CD4-positive, alpha-beta T cell (primary cell): ENCODE measurements at places on chromosomes 1 and 21.
A peak's percentile ranks its signal among the peaks of the same experiment; 100 is the strongest.

DNA sequence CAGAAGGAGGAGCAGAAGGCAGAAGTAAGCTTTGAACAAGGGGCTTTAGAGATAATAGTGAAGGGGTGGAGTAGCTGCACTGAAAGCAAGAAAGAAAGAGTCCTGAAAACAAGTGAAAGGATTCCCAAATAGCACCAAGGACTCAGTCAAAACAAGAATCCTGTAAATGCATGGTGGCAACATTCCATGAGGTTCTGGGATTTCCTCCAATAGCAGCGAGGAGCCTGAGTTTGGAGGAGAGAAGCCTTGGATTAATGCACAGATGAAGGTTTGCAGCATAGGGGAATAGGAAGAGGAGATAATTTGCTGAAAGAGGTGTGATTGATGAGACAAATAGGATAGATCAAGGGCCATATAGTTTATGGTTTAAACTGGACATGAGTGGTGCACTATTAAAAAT lies 10.9 kb downstream of the KRTAP22-2 start:
- H3K27me3 ChIP-seq = no peaks in the 10 kb centered on the region
- no peaks in the 10 kb centered on the region for H3K4me1 ChIP-seq
- H3K4me3 ChIP-seq = no peak overlapping the region
- DNase-seq = no peak
- no peaks in the 10 kb centered on the region for H3K36me3 ChIP-seq
- no peak overlapping the region for H3K27ac ChIP-seq

DNA sequence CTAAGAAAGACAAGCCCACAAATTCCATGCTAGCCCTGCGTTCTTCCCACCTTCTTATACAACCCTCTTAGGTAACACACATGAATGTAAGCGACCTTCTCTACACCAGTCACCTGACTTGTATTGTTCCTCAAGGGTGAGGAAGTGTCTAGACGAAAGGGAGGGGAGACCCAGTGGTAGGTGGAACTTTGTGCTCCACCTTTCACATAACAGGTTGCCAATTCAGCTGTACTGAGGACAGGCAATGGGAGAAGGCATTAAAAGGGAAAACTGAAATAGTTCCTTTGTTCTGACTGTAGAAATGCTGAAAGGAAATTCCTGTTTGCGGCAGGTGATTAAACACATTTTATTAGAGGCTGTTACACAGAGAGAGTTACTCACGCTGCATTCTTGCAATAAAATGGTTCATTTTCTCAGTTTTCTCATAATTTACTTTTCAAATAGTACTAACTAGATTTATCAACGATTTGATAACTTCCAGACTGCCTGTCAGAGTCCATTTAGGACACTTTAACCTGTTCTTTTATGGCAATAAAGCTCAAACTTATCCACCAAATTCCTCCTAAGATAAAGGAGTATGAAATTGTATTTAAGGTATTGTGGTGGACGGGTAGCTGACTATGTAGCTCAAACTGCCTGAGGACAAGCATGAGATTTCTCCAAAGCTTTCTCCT lies 17.8 kb upstream of the CHRM3 start:
- H3K27me3 ChIP-seq = peaks cover 7% of the 10 kb centered on the region
- no peak overlapping the region for H3K27ac ChIP-seq
- no peak for DNase-seq
- H3K4me3 ChIP-seq = no peak overlapping the region
- H3K4me1 ChIP-seq = no peaks in the 10 kb centered on the region

GRCh38 chr1:172276120-172276818 lies 144.2 kb upstream of the C1orf105 start:
- H3K4me3 ChIP-seq = no peak overlapping the region
- no peak overlapping the region for H3K27ac ChIP-seq
- H3K27me3 ChIP-seq = no peaks in the 10 kb centered on the region

DNA sequence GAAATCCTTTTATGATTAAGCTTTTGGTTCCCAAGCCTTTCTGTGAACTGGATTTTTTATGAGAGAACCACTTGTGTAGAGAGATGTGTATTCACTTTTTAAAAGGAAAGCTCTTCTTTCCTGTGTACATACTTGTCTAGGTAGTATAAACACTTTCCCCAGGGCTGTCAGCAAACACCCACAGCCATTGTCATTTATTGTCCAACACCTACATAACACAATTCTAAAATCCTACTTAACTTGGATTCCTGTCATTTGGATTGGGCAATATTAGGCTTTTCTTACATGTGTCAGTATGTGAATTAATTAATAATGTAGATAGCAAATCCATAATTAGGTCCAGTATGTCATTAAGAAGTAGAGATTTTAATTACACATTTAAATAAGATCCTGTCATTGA lies 12.3 kb downstream of the DDX20 start:
- no peak for DNase-seq
- H3K27me3 ChIP-seq = no peaks in the 10 kb centered on the region
- peaks cover 45% of the 10 kb centered on the region for H3K36me3 ChIP-seq

DNA sequence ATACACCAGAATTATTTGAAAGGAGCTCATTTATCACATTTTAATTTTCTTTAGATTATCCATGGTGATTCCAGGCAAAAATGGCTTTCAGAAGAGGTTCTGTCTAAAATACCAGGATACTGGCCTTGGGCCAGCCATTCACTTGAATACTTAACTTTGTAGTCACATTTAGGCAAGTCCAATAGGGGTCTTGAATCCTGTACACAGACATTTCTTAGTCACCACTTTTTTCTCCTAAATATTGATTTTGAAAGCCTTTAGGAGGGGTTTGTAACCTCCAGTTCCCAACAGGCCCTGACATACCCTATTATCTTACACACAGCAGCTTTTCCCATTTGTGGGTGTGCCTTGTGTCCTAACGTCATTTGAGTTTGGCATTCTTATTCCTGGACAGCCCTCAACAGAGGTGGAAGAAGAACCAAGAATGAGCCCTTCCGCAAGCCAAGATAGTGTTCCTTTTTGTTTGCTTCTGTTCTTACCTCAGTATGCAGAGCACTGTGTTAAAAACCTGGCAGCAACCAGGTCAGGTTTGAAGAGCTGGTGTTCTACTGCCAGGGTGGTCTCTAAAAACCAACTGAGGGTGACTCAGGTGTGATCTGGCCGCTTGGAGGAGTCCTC lies 19.5 kb downstream of the MAP3K7CL start:
- no peaks in the 10 kb centered on the region for H3K4me1 ChIP-seq
- H3K27me3 ChIP-seq = no peaks in the 10 kb centered on the region
- H3K27ac ChIP-seq = no peak overlapping the region
- H3K36me3 ChIP-seq = no peaks in the 10 kb centered on the region
- no peak overlapping the region for H3K4me3 ChIP-seq

DNA sequence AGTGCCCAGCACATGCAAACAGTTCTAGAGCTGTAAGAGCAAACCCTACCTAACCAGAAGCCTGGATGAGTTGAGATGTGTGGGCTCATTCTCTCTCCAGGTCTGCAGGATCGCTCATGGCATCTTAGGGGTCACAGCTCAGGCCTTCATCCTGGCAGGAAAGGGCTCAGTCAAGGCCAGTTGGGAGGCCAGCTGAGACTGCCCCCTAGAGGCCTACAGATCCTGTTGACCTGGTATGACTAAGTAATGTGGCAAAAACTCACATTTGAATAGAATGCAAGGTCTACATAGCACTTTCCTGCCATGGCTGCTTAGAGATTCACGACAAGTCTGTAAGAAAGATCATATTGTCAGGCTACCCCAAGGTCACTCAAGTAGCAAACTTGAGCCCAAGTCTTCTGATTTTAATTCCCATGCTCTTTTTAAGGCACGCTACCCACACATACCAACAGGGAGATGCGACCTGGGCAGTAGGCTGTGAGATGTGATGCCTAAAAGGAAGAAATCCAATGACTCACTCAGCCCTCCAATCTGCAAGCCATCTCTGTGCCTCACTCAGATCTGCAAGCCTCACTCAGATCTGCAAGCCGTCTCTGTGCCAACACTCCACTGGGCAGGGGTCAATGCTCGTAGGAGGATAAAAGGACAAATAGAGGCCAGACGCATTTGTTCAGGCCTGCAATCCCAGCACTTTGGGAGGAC lies 5.1 kb upstream of the CAPN8 start:
- no peak overlapping the region for H3K27ac ChIP-seq
- no peak for DNase-seq
- no peak overlapping the region for H3K4me3 ChIP-seq
- no peaks in the 10 kb centered on the region for H3K36me3 ChIP-seq
- H3K27me3 ChIP-seq = no peaks in the 10 kb centered on the region
- H3K4me1 ChIP-seq = no peaks in the 10 kb centered on the region

DNA sequence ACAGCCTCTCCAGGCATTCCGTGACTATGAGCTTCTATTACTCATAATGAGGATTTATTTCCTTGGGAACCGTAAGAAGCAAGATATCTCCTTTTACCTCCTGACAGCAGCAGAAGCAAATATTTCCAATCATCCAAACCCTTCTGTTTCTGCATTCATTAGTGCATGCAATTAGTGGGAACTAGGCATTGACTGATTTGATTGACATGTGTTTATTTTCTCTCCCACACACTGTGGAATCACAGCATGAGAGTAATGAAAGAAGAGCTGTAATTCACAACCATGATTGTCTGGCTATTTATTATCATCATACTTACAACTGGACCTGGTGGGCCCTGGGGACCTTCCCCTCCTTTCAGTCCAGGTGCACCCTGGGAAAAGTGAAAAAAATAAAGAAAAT lies 146.8 kb downstream of the COL11A1 start:
- H3K36me3 ChIP-seq = no peaks in the 10 kb centered on the region
- H3K27me3 ChIP-seq = no peaks in the 10 kb centered on the region
- no peaks in the 10 kb centered on the region for H3K4me1 ChIP-seq
- H3K4me3 ChIP-seq = no peak overlapping the region

GRCh38 chr1:159902541-159902940 lies 2.6 kb upstream of the CFAP45 start:
- peaks cover 6% of the 10 kb centered on the region for H3K4me1 ChIP-seq
- no peak overlapping the region for H3K4me3 ChIP-seq
- H3K36me3 ChIP-seq = no peaks in the 10 kb centered on the region
- no peaks in the 10 kb centered on the region for H3K27me3 ChIP-seq

DNA sequence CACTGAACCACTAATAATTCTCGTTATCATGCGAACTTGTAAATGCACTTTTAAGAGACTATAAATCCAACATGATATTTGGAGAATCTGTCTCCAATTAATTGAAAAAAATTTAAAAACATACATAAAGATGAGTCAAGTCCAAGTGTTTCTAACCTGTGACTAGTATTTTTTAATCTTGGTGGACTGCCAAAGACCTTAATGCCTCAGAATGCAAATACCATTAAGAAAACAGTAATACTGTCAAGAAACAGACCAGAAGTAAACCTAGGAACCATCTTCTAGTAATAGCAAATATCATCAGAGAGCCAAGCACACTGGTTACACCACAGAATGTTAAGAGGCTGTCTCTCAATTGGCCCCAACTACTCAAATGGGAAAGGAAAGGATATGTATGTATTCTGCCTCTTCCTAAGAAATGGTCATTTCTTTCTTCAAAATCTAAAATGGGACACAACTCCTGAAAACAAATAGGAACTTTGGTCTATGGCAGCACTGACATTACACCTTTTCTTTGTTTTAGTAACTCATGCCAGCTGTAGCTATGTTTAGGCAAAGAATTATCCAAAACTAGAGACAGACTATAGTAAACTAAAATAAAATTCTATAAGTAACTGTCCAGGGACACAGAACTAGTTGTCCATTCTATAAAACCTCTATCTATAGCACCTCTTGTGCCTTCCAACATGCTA lies 15.8 kb downstream of the SCYL3 start:
- H3K4me3 ChIP-seq = no peak overlapping the region
- peaks cover 62% of the 10 kb centered on the region for H3K36me3 ChIP-seq
- H3K27me3 ChIP-seq = no peaks in the 10 kb centered on the region
- no peaks in the 10 kb centered on the region for H3K4me1 ChIP-seq
- H3K27ac ChIP-seq = no peak overlapping the region
- DNase-seq = no peak

- H3K27me3 ChIP-seq = peaks cover 2% of the 10 kb centered on the region
- peak; percentile 23 for DNase-seq
- H3K4me1 ChIP-seq = peaks cover 9% of the 10 kb centered on the region
- H3K27ac ChIP-seq = peak overlapping the region; percentile 94
- peaks cover 32% of the 10 kb centered on the region for H3K36me3 ChIP-seq
These were observed 551 bp downstream of the ZRANB2 start for GRCh38 chr1:71080230-71080738.

- H3K36me3 ChIP-seq = no peaks in the 10 kb centered on the region
- no peak for DNase-seq
- no peaks in the 10 kb centered on the region for H3K27me3 ChIP-seq
These were observed 101.6 kb upstream of the PALMD start for GRCh38 chr1:99544328-99544727.

- peaks cover 18% of the 10 kb centered on the region for H3K27me3 ChIP-seq
- no peak overlapping the region for H3K4me3 ChIP-seq
- no peaks in the 10 kb centered on the region for H3K36me3 ChIP-seq
- H3K4me1 ChIP-seq = peaks cover 8% of the 10 kb centered on the region
- peak; percentile 40 for DNase-seq
These were observed 46.5 kb downstream of the RAP1GAP start for GRCh38 chr1:21622466-21623315.

- no peaks in the 10 kb centered on the region for H3K27me3 ChIP-seq
- no peaks in the 10 kb centered on the region for H3K4me1 ChIP-seq
- no peak overlapping the region for H3K27ac ChIP-seq
- H3K36me3 ChIP-seq = no peaks in the 10 kb centered on the region
- DNase-seq = no peak
These were observed 127.7 kb upstream of the COL6A1 start for GRCh38 chr21:45853703-45854342.

GRCh38 chr1:10802944-10803715 lies 6.7 kb upstream of the CASZ1 start:
- H3K4me3 ChIP-seq = no peak overlapping the region
- no peak overlapping the region for H3K27ac ChIP-seq
- H3K36me3 ChIP-seq = no peaks in the 10 kb centered on the region
- peaks cover 13% of the 10 kb centered on the region for H3K27me3 ChIP-seq
- no peak for DNase-seq

DNA sequence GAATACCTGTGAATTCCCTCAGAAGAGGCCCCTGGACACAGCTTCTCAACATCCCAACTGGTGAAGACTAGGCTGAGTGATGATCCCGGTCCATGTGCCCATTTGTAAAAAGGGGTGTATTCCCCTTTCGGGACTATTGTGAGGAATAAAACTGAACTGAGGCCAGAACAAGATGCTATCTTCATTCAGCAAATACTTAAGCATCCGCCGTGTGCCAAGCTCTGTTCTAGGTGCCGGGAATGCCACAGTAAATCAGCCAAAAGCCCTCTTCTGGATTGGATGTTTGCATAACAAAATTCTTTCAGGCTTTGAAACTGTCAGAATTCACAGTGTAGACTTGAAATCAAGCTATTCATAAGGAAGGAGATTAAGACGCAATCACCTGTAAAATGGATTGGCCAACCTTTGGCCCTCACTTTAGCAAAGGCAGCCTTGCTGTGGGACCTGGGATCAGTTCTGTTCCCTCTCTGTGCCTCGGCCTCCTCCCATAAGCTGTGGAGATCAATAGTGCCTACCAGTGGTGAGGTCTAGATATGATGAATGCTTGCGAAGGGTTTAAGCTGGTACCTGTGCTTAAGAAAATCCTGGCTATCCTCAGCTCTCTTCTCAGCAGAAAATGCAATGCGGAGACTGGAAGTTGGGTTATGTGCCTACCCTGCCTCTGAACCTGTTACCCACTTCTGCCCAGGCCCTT lies 1.8 kb downstream of the ALPL start:
- no peak overlapping the region for H3K4me3 ChIP-seq
- no peaks in the 10 kb centered on the region for H3K36me3 ChIP-seq
- DNase-seq = no peak
- H3K27me3 ChIP-seq = peaks cover 48% of the 10 kb centered on the region
